Osteoblast (primary cell): ENCODE measurements at places on chromosomes 2 and 18. TPM values are rescaled to one million over a fixed set of nuclear protein-coding genes. Genes with fewer than 3 reads are reported as not detected.

- no peak overlapping the region for H3K27ac ChIP-seq
- peak; percentile 74 for DNase-seq
- H3K4me1 ChIP-seq, result no peaks in the 10 kb centered on the region
- H3K4me3 ChIP-seq, result no peak overlapping the region
- H3K27me3 ChIP-seq, result peaks cover 8% of the 10 kb centered on the region
- no peaks in the 10 kb centered on the region for H3K36me3 ChIP-seq
Observed at GRCh38 chr2:176729706-176730569, 460.7 kb downstream of the MTX2 start.

The PDE1A gene
- total RNA-seq, result 42.0 and 69.2 TPM in 2 replicates

GRCh38 chr2:86617738-86618137, 5.9 kb downstream of the RNF103 start:
- no peak for DNase-seq
- H3K36me3 ChIP-seq, result peaks cover 24% of the 10 kb centered on the region
- no peak overlapping the region for H3K4me3 ChIP-seq
- no peaks in the 10 kb centered on the region for H3K27me3 ChIP-seq

The DSEL gene
- total RNA-seq, result 119 and 157 TPM in 2 replicates

- DNase-seq, result no peak
- H3K36me3 ChIP-seq, result peaks cover 45% of the 10 kb centered on the region
- H3K4me3 ChIP-seq, result peak overlapping the region; percentile 39
- H3K4me1 ChIP-seq, result peaks cover 37% of the 10 kb centered on the region
- H3K27ac ChIP-seq, result peak overlapping the region; percentile 91
Observed at GRCh38 chr2:29130295-29130694, 15.1 kb downstream of the CLIP4 start.

GRCh38 chr2:121898483-121898882, 143.0 kb downstream of the TSN start:
- DNase-seq, result no peak
- H3K27me3 ChIP-seq, result no peaks in the 10 kb centered on the region
- peaks cover 7% of the 10 kb centered on the region for H3K4me1 ChIP-seq
- no peaks in the 10 kb centered on the region for H3K36me3 ChIP-seq
- no peak overlapping the region for H3K4me3 ChIP-seq

GRCh38 chr2:157238296-157238695, 19.2 kb upstream of the GALNT5 start:
- H3K27me3 ChIP-seq, result no peaks in the 10 kb centered on the region
- peaks cover 5% of the 10 kb centered on the region for H3K4me1 ChIP-seq
- H3K36me3 ChIP-seq, result no peaks in the 10 kb centered on the region
- H3K4me3 ChIP-seq, result no peak overlapping the region
- DNase-seq, result no peak

The ANKRD62 gene
- not detected in 2 replicates for total RNA-seq

GRCh38 chr2:57376985-57377384, 669.6 kb upstream of the VRK2 start:
- H3K27ac ChIP-seq, result no peak overlapping the region
- H3K4me1 ChIP-seq, result no peaks in the 10 kb centered on the region
- no peak for DNase-seq
- no peaks in the 10 kb centered on the region for H3K27me3 ChIP-seq
- no peak overlapping the region for H3K4me3 ChIP-seq
- no peaks in the 10 kb centered on the region for H3K36me3 ChIP-seq

The BCL2L11 gene
- total RNA-seq, result 8.0 and 11.5 TPM in 2 replicates

DNA sequence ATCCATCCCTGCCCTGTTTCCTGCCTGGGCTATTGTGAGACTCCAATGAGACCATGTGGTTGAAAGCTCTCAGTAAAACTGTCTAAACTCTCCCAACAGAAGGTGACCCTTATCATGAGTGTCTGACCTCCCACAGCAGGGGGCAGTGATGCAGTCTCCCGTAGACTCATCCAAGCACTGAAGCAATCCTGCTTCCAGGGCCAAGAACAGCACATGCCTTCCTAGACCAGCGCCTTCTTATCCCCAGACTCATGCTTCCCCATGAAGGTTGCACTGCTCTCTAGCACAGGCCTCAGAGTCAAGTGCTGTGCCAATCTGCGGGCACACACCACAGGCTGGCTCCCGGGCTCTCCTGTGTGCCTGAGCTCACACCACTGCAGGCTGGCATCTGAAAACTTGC, 112.3 kb downstream of the TNS1 start:
- DNase-seq, result peak; percentile 97
- H3K27me3 ChIP-seq, result no peaks in the 10 kb centered on the region
- H3K27ac ChIP-seq, result peak overlapping the region; percentile 68
- peaks cover 9% of the 10 kb centered on the region for H3K4me1 ChIP-seq
- no peak overlapping the region for H3K4me3 ChIP-seq
- peaks cover 86% of the 10 kb centered on the region for H3K36me3 ChIP-seq

DNA sequence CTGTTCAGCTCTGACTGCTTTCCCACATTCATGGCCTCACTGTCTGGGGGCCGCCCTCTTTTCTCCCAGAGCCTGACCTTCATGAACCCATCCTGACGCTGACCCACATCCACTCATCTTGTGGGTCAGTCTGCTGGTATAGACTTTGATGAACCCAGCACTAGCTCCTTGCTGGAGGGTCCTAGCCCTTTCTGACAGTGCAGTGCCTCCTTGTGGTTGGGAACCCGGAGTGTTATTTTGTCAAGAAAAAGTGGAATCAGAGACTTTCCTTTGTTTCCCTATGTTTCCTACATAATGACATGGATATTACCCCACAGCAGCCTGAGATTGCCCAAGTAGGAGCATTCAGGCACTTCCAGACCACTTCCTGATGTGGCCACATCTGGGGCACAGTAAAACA, 19.3 kb upstream of the OSR1 start:
- H3K4me1 ChIP-seq, result no peaks in the 10 kb centered on the region
- H3K27ac ChIP-seq, result no peak overlapping the region
- H3K4me3 ChIP-seq, result no peak overlapping the region
- H3K36me3 ChIP-seq, result no peaks in the 10 kb centered on the region

- H3K4me3 ChIP-seq, result no peak overlapping the region
- no peak overlapping the region for H3K27ac ChIP-seq
- no peaks in the 10 kb centered on the region for H3K27me3 ChIP-seq
Observed at GRCh38 chr2:194815475-194815874, 841.6 kb upstream of the SLC39A10 start.

- no peaks in the 10 kb centered on the region for H3K4me1 ChIP-seq
- H3K27ac ChIP-seq, result no peak overlapping the region
- no peak for DNase-seq
- H3K4me3 ChIP-seq, result no peak overlapping the region
Observed at GRCh38 chr18:5318061-5318700, 22.7 kb upstream of the ZBTB14 start.

GRCh38 chr2:36912695-36913094, 53.6 kb downstream of the STRN start:
- DNase-seq, result peak; percentile 61
- no peak overlapping the region for H3K27ac ChIP-seq
- no peaks in the 10 kb centered on the region for H3K27me3 ChIP-seq
- H3K4me3 ChIP-seq, result no peak overlapping the region

GRCh38 chr2:98436734-98437133, 7.9 kb upstream of the INPP4A start:
- no peak for DNase-seq
- no peak overlapping the region for H3K27ac ChIP-seq
- peaks cover 8% of the 10 kb centered on the region for H3K27me3 ChIP-seq
- no peaks in the 10 kb centered on the region for H3K4me1 ChIP-seq

DNA sequence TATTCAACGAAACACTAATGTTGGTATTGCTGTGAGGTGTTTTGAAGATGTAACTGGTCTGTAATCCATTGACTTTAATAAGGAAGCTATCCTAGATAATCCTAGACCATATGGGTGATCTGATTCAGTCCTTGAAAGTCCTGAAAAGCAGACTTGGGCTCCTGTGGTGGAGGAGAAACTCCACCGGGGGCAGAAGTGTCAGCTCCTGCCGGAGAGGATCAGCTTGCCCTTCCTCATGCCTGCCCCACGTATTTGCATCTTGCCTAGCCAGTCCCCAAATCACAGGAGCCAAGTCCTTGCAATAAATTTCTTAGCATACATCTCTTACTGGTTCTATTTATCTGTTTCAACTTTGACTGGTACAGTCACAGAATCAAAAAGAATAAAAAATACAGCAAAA, 144.2 kb upstream of the DLGAP1 start:
- H3K4me1 ChIP-seq, result no peaks in the 10 kb centered on the region
- no peaks in the 10 kb centered on the region for H3K36me3 ChIP-seq
- H3K27me3 ChIP-seq, result no peaks in the 10 kb centered on the region
- H3K4me3 ChIP-seq, result no peak overlapping the region
- no peak for DNase-seq

DNA sequence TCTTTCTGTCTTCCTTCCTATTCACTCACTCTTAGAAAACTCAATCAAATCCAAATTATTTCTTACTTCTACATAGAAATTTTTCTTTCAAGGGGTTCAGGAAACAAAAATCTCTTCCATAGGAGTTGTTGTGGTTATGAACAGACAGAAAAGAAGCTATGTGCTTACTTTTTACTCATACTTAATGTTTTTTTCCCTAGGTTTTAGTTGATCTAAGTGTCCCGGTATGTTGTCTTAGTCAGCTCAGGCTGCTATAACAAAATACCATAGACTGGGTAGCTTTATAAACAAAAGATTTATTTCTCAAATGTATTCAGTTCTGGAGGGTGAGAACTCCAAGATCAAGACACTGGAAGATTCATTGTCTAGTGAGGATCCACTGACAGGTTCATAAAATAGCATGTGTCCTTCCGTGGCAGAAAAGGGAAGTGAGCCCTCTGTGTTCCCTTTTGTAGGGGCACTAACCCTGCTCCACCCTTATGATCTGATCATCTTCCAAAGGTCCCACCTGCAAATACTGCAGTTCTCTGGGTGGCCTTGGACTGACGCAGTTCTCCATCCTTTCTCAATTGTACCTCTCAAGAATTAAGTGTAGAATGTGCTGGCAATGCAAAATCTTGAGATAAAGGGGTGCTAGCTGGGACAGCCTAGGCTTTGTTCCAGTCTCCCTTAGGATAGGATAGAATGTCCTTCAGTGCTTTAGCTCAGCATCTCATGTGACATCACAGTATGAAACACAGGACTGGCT, 14.4 kb upstream of the VRK2 start:
- no peak overlapping the region for H3K4me3 ChIP-seq
- H3K4me1 ChIP-seq, result peaks cover 3% of the 10 kb centered on the region
- H3K27me3 ChIP-seq, result no peaks in the 10 kb centered on the region
- no peak for DNase-seq
- H3K36me3 ChIP-seq, result no peaks in the 10 kb centered on the region
- peak overlapping the region; percentile 3 for H3K27ac ChIP-seq

The PSMA8 gene
- not detected in 2 replicates for total RNA-seq

The TUBB8B gene
- not detected in 2 replicates for total RNA-seq
